ENCODE measurements at places on chromosomes 1 and 21.

DNA sequence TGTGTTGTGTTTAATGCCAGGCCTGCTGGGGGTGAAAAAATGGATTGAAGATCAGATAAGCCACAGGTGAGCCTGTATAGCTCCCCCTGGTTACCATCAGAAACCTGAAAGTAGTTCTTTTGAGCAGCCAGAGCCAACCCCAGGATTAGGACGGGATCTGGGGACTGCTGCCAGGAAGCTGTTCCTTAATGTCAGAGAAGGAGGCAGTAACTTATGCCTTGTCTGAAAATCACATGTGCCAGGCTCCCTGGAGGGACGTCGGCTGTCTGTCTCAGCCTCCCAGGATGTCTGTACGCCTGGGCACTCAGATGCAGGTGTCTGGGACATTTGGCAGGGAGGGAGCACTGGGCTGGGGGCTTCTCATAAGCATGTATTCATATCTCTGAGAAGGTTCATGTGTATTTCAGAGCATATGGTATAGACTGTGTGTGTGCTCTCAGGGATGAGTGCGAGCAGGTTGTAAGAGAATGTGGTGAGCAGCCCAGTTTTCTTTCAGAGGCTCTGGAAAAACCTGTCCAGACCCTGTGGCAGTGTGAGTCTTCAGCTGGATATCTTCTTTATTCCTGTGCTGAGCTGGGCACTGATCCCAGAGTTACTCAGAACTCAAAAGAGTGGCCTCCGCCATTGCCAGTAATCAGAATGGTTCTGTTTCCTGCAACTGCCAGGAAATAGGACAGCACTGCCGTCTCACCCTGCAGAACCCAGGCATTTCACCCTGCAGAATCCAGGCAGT lies 2.8 kb downstream of the FAM43B start:
- H3K36me3 ChIP-seq = no peaks in the 10 kb centered on the region
- H3K27me3 ChIP-seq = peaks cover 2% of the 10 kb centered on the region
- no peaks in the 10 kb centered on the region for H3K4me1 ChIP-seq
- DNase-seq = no peak
- H3K27ac ChIP-seq = no peak overlapping the region

DNA sequence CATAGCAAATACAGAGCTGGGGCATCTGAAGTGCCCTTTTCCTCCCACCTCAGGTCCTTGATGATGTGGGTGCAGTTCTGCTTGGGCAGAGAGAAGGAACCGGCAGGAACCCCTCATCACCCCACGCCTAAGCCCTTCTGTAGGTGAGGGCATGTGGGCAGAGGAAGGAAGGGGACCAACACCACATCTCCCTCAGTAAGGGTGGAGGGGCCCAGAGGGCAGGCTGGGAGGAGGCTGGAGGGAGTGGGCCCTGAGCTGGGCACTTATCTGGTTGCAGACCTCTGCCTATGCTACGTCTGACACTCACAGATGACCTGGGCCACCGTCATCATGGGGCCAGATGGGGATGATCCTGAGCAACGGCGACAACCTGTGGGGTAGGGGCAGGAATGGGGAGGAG lies 11.0 kb downstream of the ZNF687 start:
- no peak overlapping the region for H3K27ac ChIP-seq
- H3K4me1 ChIP-seq = no peaks in the 10 kb centered on the region
- peaks cover 80% of the 10 kb centered on the region for H3K36me3 ChIP-seq
- DNase-seq = no peak
- no peak overlapping the region for H3K4me3 ChIP-seq

GRCh38 chr1:236021424-236022135 lies 43.3 kb downstream of the NID1 start:
- no peak for DNase-seq
- H3K36me3 ChIP-seq = no peaks in the 10 kb centered on the region
- no peak overlapping the region for H3K4me3 ChIP-seq

DNA sequence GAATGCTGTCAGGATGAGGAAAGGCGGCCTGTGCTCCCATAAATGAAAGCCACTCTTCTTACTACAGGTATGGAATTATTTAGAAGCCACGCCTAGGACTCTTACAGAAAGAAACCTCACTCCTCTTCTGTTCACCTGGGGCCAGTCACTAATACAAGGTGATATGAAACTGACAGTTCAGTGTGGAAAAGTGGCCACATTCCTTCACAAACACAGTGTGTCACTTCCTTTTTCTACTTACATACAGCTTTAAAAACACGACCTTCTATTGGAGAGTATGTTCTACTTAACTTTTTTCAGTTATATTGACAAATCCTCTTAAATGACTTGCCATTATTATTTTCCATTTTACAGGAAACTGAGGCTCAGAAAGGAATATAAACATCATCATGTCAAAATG lies 163.1 kb downstream of the PCNX2 start:
- no peaks in the 10 kb centered on the region for H3K27me3 ChIP-seq
- H3K4me3 ChIP-seq = no peak overlapping the region
- peaks cover 7% of the 10 kb centered on the region for H3K36me3 ChIP-seq
- no peak overlapping the region for H3K27ac ChIP-seq

GRCh38 chr1:226001963-226002666 lies 3.0 kb upstream of the SDE2 start:
- DNase-seq = peak; percentile 69
- peak overlapping the region; percentile 100 for H3K27ac ChIP-seq
- H3K4me3 ChIP-seq = peak overlapping the region; percentile 23
- H3K27me3 ChIP-seq = no peaks in the 10 kb centered on the region
- H3K36me3 ChIP-seq = no peaks in the 10 kb centered on the region

- DNase-seq = no peak
- no peak overlapping the region for H3K27ac ChIP-seq
- H3K36me3 ChIP-seq = no peaks in the 10 kb centered on the region
- no peaks in the 10 kb centered on the region for H3K4me1 ChIP-seq
- H3K27me3 ChIP-seq = no peaks in the 10 kb centered on the region
- no peak overlapping the region for H3K4me3 ChIP-seq
These were observed 61.1 kb downstream of the TOMM20 start for GRCh38 chr1:235067396-235068157.

GRCh38 chr1:31633117-31633516 lies 11.6 kb downstream of the PEF1 start:
- peaks cover 66% of the 10 kb centered on the region for H3K36me3 ChIP-seq
- no peaks in the 10 kb centered on the region for H3K27me3 ChIP-seq
- H3K4me1 ChIP-seq = peaks cover 6% of the 10 kb centered on the region

GRCh38 chr1:90534663-90535295 lies 182.3 kb downstream of the BARHL2 start:
- peaks cover 6% of the 10 kb centered on the region for H3K27me3 ChIP-seq
- no peak overlapping the region for H3K4me3 ChIP-seq
- H3K27ac ChIP-seq = no peak overlapping the region
- no peak for DNase-seq
- no peaks in the 10 kb centered on the region for H3K4me1 ChIP-seq

- no peak overlapping the region for H3K4me3 ChIP-seq
- DNase-seq = no peak
- H3K36me3 ChIP-seq = peaks cover 60% of the 10 kb centered on the region
- no peaks in the 10 kb centered on the region for H3K4me1 ChIP-seq
- H3K27me3 ChIP-seq = no peaks in the 10 kb centered on the region
- H3K27ac ChIP-seq = no peak overlapping the region
These were observed 15.3 kb downstream of the GABPA start for GRCh38 chr21:25750085-25750484.

DNA sequence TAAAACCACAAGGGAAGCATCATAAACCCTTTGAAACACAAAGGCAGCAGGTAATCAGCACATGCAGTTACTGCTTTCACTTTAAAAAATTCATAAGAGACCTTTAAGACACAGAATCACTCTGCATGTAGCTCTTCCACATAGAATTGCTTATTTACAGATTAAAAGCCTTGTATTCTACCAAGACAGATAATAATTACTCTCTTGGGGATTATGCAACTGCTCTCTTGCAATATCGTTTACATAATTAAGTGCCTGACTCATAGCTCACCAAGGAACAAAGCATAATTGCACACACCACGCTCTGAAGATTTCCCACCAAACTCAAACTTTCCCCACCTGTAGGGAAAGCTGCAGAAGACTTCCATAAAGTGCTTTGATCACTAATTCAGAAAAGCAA lies 87.9 kb downstream of the VAV3 start:
- peaks cover 2% of the 10 kb centered on the region for H3K36me3 ChIP-seq
- H3K27me3 ChIP-seq = no peaks in the 10 kb centered on the region
- peaks cover 18% of the 10 kb centered on the region for H3K4me1 ChIP-seq

GRCh38 chr1:206905295-206906164 lies 8.3 kb downstream of the IL24 start:
- peaks cover 70% of the 10 kb centered on the region for H3K36me3 ChIP-seq
- peaks cover 62% of the 10 kb centered on the region for H3K4me1 ChIP-seq
- peak overlapping the region; percentile 72 for H3K4me3 ChIP-seq
- H3K27me3 ChIP-seq = no peaks in the 10 kb centered on the region
- no peak for DNase-seq

DNA sequence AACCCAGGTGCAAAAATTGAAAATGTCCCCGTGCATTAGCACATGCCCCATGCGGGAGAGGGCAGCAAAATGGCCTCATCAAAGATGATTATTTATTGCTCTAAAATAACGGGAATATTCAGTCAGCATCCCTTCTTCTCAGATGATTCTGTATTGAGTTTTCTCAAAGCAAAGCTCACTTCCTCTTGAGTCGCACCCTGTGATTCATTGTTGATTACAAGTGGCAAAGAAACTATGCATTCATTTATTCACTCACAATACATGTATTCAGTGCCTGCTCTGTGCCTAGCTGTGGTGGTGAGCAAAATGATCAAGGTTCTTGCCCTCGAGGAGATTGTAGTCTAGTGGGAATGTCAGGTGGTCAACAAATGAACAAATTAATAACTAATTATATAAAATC lies 226.0 kb upstream of the KAZN start:
- no peaks in the 10 kb centered on the region for H3K4me1 ChIP-seq
- DNase-seq = no peak
- H3K27ac ChIP-seq = no peak overlapping the region
- no peaks in the 10 kb centered on the region for H3K27me3 ChIP-seq
- no peaks in the 10 kb centered on the region for H3K36me3 ChIP-seq

DNA sequence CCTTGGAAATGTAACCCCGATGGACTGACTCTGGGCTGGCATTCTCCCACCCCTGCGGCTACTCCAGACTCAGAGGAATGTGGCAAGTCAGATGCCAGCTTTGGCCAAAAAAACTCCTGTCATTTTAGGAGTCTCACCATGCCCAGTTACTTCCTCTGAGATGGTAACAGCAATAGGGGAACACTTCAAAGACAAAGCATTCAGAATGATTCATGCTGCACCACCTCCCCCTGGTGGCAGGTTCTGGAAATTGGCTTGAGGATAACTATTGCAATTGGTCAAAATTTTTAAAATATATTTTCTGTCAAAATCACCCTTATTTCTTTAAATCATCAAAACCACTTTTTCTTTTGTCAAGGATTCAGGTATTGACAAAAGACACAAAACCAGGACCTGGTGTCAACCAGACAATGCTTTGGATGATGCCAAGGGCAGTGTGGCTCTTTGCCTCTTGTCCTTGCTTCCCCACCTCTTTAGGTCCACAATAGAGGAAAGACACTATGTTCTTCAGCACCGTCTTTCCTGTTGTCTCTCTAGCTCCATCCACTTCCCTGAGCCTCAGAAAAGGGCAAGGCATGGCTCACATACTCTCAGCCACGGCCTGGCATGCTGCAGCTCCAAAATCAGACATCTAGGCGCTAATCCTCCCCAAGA lies 9.9 kb upstream of the CDCA8 start:
- peaks cover 33% of the 10 kb centered on the region for H3K36me3 ChIP-seq
- DNase-seq = peak; percentile 74
- peaks cover 4% of the 10 kb centered on the region for H3K4me1 ChIP-seq

DNA sequence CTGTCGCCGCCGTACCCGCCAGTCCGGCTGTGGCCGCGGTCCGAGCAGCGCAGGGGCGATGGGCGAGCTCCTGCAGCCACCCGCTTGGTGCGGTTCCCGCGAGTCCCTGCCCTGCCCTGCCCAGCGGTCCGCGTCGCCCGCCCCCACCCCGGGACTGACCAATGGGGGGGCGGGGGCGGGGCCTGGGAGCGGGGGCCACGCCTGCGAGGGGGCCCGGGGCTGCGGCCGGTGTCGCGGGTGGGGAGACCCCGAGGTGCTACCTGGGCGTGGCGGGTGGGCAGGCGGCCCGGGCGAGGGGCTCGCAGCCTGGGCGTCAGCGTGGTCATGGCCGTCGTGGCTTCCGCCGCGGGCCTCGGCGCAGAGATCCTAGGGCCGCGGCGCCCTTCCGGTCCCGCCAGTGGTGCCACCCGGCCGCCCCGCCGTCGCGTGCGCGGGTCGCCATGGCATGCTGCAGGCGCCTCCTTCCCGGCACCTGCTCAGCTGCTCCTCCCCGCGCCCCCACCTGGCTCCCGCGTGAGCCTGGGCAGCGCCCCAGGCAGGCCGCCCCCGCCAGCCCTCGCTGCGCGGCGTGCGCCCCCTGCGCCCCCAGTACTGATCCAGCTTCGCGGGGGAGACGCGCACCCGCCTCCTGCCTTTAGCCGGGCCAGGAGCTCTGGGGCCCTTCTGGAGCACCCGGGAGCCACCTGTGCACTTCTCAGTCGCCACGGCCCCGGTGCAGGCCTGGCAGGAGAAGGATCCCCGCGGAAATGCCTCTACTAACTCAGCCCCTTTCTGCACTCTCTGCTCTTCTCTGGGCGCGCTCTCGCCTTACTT lies at the start of gene BMP8B:
TSS of gene BMP8B (minus strand) at position 108 of the 813 bp plus-strand sequence. CDS start 380 bp downstream, outside the sequence.
- peaks cover 10% of the 10 kb centered on the region for H3K4me1 ChIP-seq
- H3K27me3 ChIP-seq = no peaks in the 10 kb centered on the region
- H3K4me3 ChIP-seq = no peak within 1 kb of the TSS
- no peaks in the 10 kb centered on the region for H3K36me3 ChIP-seq

- H3K4me1 ChIP-seq = peaks cover 26% of the 10 kb centered on the region
- H3K4me3 ChIP-seq = peak overlapping the region; percentile 92
- DNase-seq = no peak
- H3K36me3 ChIP-seq = peaks cover 8% of the 10 kb centered on the region
- peak overlapping the region; percentile 77 for H3K27ac ChIP-seq
These were observed 914 bp downstream of the ZNF326 start for GRCh38 chr1:89995598-89996449.

GRCh38 chr1:195934817-195935553 lies 673.3 kb downstream of the KCNT2 start:
- H3K4me3 ChIP-seq = no peak overlapping the region
- no peak overlapping the region for H3K27ac ChIP-seq
- H3K27me3 ChIP-seq = no peaks in the 10 kb centered on the region

DNA sequence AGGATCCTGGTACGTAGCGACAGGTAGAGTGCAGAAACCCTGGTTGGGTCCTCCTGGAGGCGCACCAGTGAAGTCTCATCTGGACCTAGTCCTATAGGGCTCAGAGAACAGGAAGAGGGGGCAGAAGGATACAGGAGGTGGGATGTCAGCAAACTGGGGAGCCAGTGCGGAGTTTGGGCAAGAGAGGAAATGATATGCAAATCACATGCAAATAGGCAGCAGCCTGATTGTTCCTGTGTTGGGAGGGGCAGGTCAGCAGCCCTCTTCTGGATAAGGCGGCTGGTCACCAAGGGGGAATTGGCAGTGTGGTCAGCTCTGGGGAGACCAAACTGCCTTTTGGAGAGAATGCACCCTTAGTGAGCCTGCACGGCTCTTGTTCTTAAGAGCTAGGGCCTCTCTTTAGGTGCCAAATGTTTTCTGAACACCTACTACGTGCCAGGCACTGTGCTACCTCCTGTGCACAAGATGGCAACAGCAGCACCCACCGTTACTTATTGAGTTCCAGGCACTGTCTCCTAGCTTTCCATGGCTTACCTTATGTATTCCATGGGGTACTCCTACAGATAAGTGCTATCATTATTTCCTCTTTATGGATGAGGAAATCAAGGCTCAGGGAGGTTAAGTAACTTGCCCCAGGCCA lies 18.1 kb upstream of the PADI3 start:
- H3K27ac ChIP-seq = no peak overlapping the region
- H3K27me3 ChIP-seq = no peaks in the 10 kb centered on the region
- no peaks in the 10 kb centered on the region for H3K4me1 ChIP-seq
- no peaks in the 10 kb centered on the region for H3K36me3 ChIP-seq
- no peak overlapping the region for H3K4me3 ChIP-seq
- no peak for DNase-seq

Data from CD4-positive, CD25-positive, alpha-beta regulatory T cell (primary cell).